ENCODE measurements at places on chromosomes 7 and 10.

DNA sequence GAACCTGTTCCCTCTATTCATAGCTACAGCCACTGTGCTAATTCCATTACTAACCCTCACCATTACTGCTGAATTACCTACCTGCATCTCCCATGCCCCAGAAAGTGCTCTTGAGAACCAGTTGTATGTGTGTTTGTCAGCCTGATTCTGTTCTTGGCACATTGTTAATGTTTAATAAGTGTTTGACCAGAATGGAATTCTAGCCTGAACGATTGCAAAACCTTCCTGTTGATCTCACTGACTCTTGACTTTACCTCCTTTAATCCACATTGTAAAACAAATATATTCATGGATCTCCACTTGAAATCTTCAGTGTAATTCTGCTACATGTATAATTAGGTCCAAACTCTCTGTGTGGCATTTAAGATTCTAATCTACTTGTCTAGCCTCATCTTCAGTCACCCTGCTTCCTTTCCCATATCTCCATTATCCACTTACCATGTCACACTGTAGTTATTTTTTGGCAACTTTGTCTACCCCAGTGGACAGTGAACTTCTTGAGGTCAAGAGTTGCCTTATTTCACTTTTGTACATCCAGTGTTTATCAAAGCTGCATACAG lies 4.9 kb downstream of the ZNF277 start:
- no peak for DNase-seq

GRCh38 chr10:1227510-1228402 lies 171.6 kb downstream of the WDR37 start:
- no peak for DNase-seq

GRCh38 chr7:46606761-46607160 lies 685.7 kb upstream of the IGFBP3 start:
- DNase-seq: no peak

GRCh38 chr7:151764056-151764920 lies 112.6 kb downstream of the PRKAG2 start:
- no peak for DNase-seq

Measured in osteocyte (in vitro differentiated cells).